RWPE1 (cell line): ENCODE measurements at places on chromosomes 6 and 20.

GRCh38 chr6:93418033-93418407 is 1.3 kb downstream of the EPHA7 start:
- peak; percentile 3 for DNase-seq

GRCh38 chr6:157763904-157764177 is 59.2 kb upstream of the SNX9 start:
- no peak for DNase-seq

- no peak for DNase-seq
These were observed 105.7 kb upstream of the FAM184A start for GRCh38 chr6:119184008-119184648.

DNA sequence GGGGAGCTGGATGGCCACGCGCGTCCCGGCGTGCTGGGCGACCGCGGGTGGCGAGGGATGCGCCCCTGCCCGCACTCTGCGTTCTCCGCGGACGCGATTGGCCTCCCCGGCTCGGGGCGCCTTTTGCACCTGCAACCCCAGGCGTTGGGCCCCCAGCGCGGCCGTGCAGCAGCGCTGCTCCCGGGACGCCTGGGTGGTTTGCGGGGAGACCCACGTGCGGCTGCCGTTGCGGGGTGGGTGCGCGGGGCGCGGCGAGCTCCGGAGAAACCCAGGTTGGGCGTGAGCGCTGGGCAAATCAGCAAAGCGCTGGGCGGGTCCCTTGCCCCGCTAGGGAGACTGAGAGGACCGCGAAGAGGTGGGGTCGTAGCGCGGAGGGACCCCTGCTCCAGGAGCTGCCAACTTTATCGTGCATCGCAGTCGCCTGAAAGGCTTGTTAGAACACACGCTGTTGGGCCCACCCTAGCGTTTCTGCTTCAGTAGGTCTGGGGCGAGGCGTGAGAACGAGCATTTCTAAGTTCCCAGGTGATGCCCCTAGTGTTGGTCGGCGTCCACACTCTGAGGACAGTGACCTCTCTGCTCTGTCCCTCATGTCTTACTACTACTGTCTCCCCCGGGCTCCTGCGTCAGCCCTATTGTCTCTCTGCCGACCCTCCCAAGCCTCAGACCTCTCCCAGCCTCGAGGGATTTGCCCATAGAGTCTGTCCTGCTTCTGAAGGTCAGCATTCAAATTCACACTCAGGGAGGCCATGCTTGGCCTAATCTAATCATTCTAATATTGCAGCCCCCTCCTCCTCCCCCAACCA is 538 bp upstream of the ZFP64 start:
- DNase-seq: peak; percentile 61

- DNase-seq: no peak
These were observed 131.1 kb downstream of the KIF13A start for GRCh38 chr6:17856306-17856705.
